ENCODE measurements at places on chromosomes 6 and 20. TPM values are rescaled to one million over a fixed set of nuclear protein-coding genes. Genes with fewer than 3 reads are reported as not detected.

STX11 gene
- 0.90 TPM for polyA plus RNA-seq

VSX1 gene
- not detected for polyA plus RNA-seq

DNMT3B gene
- polyA plus RNA-seq = 1.3 TPM

ASIP gene
- not detected for polyA plus RNA-seq

CTCFL gene
- not detected for polyA plus RNA-seq

GLP1R gene
- polyA plus RNA-seq = not detected

TJAP1 gene
- polyA plus RNA-seq = 29.0 TPM

RBM24 gene
- 19.9 TPM for polyA plus RNA-seq

CAPN11 gene
- polyA plus RNA-seq = 0.04 TPM

FOXQ1 gene
- polyA plus RNA-seq = 0.31 TPM

HUS1B gene
- polyA plus RNA-seq = 0.10 TPM

HLA-DRB5 gene
- not detected for polyA plus RNA-seq

CCDC28A gene
- polyA plus RNA-seq = 17.3 TPM

CYP39A1 gene
- polyA plus RNA-seq = not detected

RCAN2 gene
- 7.4 TPM for polyA plus RNA-seq

LRRN4 gene
- polyA plus RNA-seq = 0.06 TPM

IBTK gene
- polyA plus RNA-seq = 13.0 TPM

PSORS1C1 gene
- polyA plus RNA-seq = 4.9 TPM

GABBR1 gene
- polyA plus RNA-seq = 14.5 TPM

HELZ2 gene
- 7.9 TPM for polyA plus RNA-seq

BPIFB2 gene
- not detected for polyA plus RNA-seq

ADGB gene
- polyA plus RNA-seq = not detected

LRFN2 gene
- not detected for polyA plus RNA-seq

TFAP2D gene
- polyA plus RNA-seq = not detected

SAPCD1 gene
- polyA plus RNA-seq = 1.2 TPM

LPIN3 gene
- 9.1 TPM for polyA plus RNA-seq

WFDC6 gene
- polyA plus RNA-seq = not detected

TULP1 gene
- polyA plus RNA-seq = not detected

TCP11 gene
- polyA plus RNA-seq = 0.13 TPM

All from BJ (cell line).